ENCODE measurements at places on chromosomes 16 and 17.

GRCh38 chr17:41959030-41959335 is 7.6 kb upstream of the CNP start:
- DNase-seq, result no peak

DNA sequence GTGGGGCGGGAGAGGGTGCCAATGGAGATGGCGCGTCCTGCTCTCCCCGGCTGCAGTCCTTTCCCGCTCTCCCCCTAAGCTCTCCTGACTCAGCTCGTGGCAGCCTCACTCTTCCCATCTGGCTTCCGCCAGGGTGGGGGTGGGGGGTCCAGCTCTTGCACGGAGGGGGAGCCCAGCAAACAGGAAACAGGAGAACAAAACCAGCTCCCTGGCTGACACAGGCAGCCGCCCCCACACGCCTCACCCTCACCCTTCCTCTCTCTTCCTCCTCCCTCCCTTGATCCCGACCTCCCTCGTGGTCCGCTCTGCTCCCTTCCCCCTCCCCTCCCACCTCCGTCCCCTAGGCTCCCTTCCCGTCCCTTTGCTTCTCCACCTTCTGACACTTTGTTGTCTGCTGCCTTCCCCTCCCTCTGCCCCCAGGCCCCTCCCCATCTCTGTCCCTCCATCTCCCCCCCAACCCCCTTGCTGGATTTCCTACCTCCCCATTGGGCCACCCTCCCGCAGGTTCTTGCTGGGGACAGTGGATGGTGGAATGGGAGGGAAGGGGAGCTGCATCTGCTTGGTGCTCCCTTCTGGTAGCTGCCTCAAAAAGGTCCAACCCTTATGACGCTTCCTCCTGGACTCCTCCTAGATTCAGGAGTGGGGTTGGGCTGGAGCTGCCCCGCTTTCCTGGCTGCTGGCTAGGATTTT is 23.7 kb downstream of the ARHGAP23 start:
- DNase-seq, result peak; percentile 91

DNA sequence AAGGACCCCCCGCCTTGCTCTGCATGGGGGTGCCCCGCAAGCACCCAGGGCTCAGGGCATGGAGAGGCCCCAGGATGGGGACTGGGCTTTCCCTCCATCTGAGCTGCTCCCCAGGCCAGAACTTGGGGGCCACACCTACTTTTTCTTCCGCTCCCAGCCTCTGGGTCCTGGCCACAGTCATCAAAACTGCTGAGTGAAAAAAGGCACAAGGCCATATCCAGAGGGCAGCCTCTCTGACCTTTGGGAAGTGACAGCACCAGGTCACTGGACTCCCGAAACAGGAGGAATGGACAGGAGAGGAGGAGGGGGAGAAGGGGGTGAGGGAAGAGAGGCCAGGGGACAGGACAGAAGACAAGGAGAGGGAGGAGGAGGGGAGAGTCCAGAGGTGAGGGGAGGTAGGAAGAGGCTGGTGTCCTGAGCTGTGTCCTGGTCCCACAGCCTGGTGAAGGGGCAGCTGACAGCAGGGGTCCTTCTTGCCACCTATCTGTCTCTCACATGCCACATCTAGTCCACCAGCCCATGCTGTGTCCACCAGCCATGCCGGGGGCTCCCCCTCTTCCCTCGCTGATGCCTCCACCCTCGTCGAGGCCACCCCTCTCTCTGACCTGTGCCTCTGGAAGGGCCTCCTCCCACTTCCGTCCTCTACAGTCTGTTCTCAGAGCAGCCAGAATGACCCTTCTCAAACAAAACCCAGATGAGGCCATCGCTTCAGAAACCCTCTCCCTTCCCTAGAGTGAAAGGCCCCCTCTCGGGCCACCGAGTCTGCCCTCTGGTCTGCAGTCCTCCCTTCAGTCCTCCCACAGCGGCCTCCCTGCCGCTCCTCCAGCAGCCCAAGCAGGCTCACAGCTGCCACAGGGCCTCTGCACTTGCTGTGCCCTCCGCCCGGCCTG is 73.9 kb upstream of the TOB1 start:
- DNase-seq, result no peak

DNA sequence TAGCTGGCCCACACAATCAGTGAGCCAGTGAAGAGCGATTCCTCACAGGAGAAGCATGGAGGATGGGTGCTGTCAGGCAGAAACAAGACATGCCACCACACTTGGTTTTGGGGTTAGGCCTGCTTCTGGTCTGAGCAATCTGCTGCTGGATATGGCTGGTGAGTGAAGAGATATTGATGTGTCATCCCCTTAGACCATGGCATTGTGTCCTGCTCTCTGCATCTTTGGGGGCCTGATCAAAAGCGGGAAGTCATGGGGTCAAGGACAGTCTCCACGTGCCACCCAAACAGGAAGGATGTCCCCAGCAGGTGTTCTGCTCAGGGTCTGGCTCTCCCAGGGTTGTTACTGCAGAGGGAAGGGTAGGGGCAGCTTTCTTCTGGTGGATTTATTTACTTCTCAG is 140.7 kb downstream of the PRKCB start:
- DNase-seq, result no peak

- peak; percentile 64 for DNase-seq
These were observed 5.5 kb upstream of the KIF22 start for GRCh38 chr16:29784901-29785500.

- peak; percentile 38 for DNase-seq
These were observed 8.4 kb upstream of the SLC47A2 start for GRCh38 chr17:19724501-19725420.

DNA sequence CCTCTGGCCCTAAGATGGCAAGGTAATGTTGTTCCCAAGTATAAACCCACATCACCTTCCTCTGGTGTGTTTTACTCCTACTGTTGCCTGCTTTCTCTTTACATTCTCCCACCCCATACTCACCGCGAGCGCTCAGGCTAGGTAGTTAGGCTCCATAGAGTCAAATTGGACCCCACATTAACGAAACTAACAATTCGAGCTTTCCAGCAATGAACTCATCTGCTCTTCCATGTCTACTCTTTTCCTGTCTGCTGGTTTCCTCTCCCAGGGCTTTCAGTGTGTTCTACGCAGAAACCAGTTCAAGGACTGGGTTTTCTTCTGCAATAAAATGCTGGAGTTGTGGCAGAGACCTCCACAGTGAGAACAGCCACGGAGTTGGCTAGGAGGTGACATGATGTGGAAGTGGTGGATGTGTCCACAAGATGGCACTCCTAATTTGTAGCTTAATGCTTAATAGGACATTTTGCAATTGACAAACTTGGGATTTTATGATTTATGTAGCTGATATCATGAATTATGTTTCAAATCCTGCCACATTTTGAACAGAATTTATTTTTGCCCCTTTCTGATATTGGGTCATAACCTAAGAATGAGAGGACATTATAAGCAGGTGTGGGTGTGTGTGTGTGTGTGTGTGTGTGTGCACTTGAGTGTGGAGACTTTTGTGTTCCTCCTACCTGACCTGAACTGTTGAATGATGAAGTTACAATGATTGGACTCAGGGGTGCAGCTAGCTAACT is 2.2 kb upstream of the UQCRC2 start:
- DNase-seq, result peak; percentile 59

DNA sequence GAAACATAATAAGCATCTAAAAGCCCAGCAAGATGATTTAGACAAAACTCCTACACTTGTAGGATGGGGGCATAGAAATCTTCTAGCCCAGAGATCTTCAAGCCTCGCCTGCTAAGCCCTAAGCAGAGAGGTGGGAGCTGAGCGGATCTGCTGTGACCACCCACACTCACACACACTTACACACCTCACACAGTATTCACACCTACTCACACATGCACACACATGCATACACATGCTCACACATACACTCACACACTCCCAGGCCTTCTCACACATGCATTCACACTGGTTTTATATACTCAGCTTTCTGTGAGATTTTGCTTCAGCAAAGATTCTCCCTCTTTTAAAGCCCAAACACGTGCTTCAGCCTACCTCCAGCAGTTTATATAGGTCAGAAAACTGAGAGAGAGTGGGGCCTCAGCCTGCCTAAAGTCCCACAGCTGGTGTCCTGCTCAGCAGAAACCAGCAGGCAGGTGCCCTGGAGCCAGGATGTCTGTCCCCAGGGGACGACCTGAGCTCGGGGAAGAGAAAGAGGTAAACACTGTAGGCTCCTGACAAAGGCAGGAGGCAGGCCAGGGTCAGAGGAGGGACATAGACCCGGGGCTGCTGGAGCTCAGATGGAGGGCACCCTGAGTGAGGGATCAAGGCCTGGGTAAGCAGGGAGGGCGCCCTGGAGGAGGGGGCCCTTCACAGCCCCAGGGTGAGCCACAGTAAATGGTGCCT is 12.0 kb upstream of the KRT19 start:
- DNase-seq, result no peak

GRCh38 chr16:74304164-74304834 is 7.7 kb downstream of the PSMD7 start:
- DNase-seq, result peak; percentile 18

GRCh38 chr17:72429066-72429638 is 308.3 kb downstream of the SOX9 start:
- no peak for DNase-seq

All from lung microvascular endothelial cell (primary cell).